ENCODE measurements at places on chromosomes 16 and 17. TPM values are rescaled to one million over a fixed set of nuclear protein-coding genes. Genes with fewer than 3 reads are reported as not detected.

NOTUM gene
- total RNA-seq: 0.11 TPM

TK1 gene
- total RNA-seq: 209 TPM

ENGASE gene
- 17.0 TPM for total RNA-seq

POLR2C gene
- total RNA-seq: 167 TPM

DNAJA2 gene
- 71.7 TPM for total RNA-seq

Measured in A375 (cell line).